Esophagus muscularis mucosa (tissue), 4 donors: ENCODE measurements at places on chromosomes 2 and 18.

GRCh38 chr2:130288467-130289403, 54.0 kb upstream of the IMP4 start:
- no peak for DNase-seq

GRCh38 chr2:130818809-130819208, 17.9 kb upstream of the ARHGEF4 start:
- no peak for DNase-seq

- DNase-seq = no peak
Measured at GRCh38 chr18:40907842-40908241, 1047.2 kb upstream of the PIK3C3 start.

GRCh38 chr2:207423886-207424285, 105.9 kb upstream of the CREB1 start:
- no peak for DNase-seq

DNA sequence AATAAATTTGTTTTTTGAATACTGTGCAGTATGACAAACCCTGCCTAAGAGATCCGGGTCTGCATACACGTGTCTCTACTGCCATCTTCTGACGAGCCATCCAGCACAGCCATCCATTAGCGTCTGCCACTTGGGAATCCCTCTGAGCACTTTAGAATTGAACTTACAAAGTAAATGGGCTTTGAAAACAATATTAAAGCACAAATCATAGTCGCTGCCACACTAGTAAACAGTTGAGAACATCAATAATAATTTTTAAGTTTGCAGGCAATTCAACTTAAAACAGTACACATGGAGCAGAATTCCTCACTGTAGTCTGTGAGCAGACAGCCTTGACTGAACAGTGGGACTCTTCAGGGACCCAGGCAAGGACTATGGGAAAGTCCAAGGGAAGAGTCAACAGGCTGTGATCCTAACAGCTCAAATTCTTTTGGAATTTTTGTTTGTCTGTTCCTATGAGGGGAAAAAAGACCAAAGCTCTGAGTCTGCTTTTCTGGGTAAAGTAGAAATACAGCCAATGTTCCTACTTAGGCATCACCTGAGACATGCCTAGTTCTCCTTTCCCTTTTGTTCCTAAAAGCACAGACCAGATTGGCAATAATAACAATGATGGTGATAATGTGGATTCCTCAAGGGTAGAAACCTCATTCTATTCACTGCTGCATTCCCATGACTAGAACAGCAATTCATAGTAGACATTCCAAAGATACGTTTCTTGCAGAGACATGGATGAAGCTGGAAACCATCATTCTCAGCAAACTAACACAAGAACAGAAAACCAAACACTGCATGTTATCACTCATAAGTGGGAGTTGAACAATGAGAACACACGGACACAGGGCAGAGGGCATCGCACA, 92.9 kb downstream of the MREG start:
- no peak for DNase-seq

GRCh38 chr2:224570328-224570993, 14.7 kb downstream of the CUL3 start:
- no peak for DNase-seq

GRCh38 chr2:95316466-95317122, 19.4 kb downstream of the KCNIP3 start:
- DNase-seq = no peak

GRCh38 chr2:189618197-189618596, 37.6 kb upstream of the SLC40A1 start:
- no peak for DNase-seq

DNA sequence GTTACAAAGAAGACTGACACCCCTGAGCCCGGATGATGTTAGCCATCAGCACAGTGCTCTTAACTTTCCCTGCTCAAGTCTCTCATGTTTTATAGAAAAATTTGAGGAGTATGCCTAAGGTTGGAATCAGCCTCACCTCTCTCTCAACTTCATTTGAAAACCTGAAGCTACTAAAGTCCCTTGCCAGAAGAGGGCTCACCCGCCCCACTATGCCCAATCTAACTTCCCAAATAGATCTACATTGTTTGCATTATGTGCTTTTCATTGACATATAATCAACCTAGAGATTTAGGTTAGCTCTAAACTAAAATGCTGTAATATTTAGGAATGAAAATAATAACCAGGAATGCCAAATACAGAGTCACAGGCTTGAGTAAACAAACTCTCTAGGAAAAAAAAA, 305.4 kb downstream of the NCKAP5 start:
- no peak for DNase-seq

GRCh38 chr2:81196383-81196851, 891.9 kb upstream of the LRRTM1 start:
- DNase-seq = no peak

DNA sequence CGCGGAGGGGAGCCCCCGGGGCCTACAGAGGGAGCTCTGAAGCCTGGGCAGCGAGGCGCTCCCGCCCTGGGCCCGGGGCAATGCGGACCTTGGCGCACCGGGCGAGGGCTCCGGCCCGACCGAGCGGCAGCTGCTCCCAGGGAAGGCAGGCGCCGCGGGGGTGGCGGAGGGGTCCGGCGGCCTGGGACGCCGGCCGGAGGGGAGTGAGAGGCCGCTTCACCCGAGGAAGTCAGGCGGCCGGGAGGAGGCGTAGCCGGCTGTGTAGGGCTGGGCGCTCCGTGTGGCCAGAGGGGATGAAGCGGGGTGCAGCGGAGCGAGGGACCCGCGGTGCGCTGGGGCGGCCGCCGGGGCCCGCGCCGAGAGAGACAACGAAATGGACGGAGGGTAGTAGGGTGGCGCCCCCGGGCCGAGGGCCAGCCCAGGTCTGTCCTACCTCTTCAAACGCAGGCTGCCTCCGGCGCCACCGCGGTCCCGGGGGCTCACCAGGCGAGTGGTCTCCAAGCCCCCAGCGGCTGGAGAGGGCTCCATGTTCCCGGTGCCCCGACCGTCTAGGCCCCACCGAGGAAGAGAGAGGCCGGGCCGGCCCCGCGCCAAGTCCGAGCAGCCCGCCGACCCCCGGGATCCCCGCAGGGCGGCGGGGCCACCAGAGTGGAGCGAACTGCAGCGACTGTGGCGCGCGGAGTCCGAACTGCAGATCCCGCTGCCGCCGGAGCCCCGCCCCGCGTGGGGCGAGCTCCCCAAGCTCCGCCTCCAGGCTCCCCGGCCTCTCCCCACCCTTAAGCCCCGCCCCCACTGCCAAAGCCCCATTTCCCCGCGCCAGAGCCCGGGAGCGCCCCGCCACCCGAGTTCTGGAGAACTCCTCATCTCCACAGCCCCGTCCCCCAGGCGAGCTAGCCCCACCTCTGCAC, at the start of gene SLC30A3:
Gene SLC30A3 (minus strand): TSS at position 669 of the 908 bp plus-strand sequence. CDS start 141 bp downstream, at position 528.
- no peak for DNase-seq

GRCh38 chr2:105136394-105136793, 98.5 kb downstream of the MRPS9 start:
- peak; percentile 47 for DNase-seq

DNA sequence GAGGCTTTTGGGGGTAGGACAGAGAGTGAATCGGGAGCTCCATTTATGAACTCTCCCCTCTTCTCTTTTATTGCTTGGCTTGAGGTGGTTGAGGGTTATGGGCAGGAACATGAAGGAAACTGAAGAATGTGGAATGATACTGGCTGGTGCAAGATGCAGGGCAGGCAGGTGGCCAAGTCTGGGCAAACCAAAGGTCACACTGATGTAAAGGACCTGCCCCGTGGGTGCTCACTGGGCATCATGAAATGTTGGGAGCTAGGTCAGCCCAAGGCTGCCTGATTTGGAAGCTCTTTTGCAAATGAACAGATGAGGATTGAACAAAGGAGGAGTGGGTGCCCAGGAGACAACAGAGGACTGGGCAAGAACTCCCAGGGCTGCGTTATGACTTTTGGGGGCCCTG, 328.9 kb downstream of the CLIP4 start:
- no peak for DNase-seq

GRCh38 chr2:31397094-31397493, 17.4 kb downstream of the XDH start:
- DNase-seq = peak; percentile 83

GRCh38 chr2:152335726-152336118, 748 bp downstream of the FMNL2 start:
- DNase-seq = no peak

DNA sequence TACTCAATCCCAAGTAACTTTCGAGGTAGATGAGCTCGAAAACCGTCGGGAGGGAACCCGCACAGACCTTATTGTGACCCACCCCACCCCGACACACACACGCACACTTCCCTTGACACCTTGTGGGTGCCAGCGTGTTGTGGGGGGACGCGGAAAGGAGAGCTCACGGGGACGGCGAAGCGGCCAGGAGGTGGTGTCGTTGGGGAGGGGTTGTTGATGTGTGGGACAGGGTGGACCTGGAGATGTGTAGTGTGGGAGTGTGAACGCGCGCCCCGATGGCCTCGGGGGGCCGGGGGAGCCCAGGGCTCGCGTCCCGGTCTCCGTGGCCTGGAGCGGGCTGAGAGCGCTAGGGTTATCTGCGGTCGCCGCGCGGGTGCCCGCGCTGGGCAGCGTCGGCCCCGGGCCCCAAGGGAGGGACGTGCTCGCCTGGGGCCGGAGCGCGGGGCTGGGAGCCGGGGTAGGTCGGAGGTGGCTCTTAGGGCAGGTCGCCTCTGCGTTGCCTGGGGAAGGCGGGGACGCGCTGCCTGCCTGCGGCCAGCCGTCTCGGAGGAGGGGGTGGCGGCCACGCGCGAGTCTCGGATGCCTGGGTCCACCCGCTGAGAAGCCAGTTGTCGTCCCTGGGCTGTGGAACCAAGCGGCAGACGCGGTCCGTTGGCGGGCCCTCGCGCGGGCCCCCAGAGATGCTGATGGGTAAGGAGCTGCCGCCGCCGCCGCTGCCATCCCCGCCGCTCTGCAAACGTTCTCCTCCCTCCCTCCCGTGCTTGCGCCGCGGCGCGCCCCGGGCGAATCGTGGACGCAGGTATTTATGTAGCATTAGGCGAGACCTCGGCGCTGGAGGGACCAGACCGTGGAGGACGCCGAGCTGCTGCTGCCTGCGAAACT, 1.6 kb downstream of the KLHL29 start:
- DNase-seq = no peak

GRCh38 chr18:61949946-61950345, 57.1 kb upstream of the RNF152 start:
- peak; percentile 64 for DNase-seq

- peak; percentile 79 for DNase-seq
Measured at GRCh38 chr18:6868033-6868432, 138.5 kb downstream of the ARHGAP28 start.

GRCh38 chr2:3588084-3588483, 6.8 kb upstream of the COLEC11 start:
- no peak for DNase-seq

DNA sequence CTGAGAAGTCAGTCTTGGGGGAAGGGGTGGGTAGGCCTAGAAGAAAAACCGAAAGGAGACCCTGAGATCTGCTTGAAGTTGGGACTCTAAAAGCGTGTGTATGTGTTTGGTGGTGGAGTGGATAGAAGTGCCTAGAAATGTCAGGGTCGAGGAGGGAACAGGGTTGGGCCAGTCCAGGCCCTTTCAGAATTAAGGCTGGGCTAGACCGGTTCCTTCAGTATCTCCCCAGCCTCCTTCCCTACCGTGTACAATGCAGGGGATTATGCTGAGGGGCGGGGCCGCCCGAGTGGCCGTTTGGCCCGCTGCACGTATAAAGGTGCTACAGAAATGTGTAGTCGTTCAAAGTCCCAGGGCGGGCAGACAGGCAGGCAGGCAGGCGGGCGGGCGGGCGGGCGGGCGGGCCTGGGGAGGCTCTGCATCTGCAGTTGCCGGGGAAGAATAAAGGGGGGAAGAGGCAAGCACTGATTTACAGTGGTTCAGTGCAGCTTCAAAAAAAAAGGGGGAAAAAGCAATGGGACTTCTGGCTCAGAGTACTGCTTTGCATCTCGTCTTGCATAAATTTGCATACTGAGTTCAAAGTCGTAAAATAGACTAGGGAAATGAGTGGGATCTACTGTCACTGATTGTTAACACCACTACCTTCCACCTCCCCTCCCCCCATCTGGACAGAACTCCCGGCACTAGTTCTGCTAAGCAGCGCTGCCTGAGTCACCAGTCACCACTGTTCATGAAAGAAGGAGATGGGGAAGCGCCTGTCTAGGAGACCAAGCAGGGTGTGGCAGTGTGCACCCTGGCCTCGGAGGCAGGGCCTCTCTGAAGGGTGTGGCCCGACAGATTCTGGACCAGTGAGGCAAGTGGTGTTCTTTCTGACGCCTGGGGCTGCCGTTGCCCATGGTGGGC, 3.6 kb downstream of the IGFBP2 start:
- DNase-seq = no peak

GRCh38 chr18:44838971-44839666, 158.4 kb downstream of the SETBP1 start:
- no peak for DNase-seq

DNA sequence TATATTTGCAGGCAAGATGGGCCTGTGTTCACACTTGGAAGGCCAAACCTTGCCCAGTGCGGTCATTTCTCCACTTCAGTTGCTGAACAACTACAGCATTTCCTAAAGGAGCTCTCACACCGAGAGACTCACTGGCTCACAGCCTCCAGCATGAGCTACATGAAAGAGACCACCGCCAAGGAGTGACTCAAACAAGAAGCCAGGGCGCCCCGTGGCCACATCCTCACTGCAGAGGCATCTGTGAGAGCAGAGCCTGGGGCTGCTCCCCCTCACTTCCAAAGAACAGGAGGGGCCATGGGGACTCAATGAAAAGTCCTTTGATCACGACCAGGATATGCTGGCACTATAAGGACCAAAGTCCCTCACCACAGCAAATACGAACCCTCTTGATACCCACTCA, 50.0 kb downstream of the TMEM163 start:
- no peak for DNase-seq

DNA sequence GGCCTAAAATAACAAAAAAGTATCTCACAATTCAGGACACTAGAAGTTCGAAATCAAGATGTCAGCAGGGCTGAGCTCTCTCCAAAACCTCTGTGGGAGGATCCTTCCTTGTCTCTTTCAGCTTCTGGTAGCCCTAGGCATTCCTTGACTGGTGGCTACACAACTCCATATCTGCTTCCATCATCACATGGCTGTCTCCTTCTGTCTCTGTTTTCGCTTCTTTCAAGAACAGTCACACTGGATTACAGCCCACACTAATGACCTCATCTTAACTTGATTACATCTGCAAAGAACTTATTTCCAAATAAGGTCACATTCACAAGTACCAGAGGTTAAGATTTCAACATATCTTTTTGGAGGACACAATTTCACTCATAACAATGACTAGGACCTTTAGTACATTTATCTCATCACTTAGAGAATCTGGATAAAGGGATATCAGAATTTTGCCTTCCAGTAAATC, 275.2 kb downstream of the IRS1 start:
- DNase-seq = no peak

- no peak for DNase-seq
Measured at GRCh38 chr2:225479386-225479785, 79.9 kb downstream of the NYAP2 start.

- no peak for DNase-seq
Measured at GRCh38 chr18:38035193-38035592, 469.6 kb upstream of the CELF4 start.

- peak; percentile 95 for DNase-seq
Measured at GRCh38 chr2:237885931-237886684, 26.7 kb downstream of the RAMP1 start.

GRCh38 chr18:28161608-28162599, 15.0 kb downstream of the CDH2 start:
- peak; percentile 34 for DNase-seq

GRCh38 chr2:9984217-9984739, 32.8 kb downstream of the GRHL1 start:
- DNase-seq = no peak

GRCh38 chr2:105186967-105187498, 54.5 kb upstream of the GPR45 start:
- peak; percentile 74 for DNase-seq
